ENCODE measurements at places on chromosomes 11 and 22.

GRCh38 chr11:15640318-15640717, 525.6 kb downstream of the INSC start:
- DNase-seq, result no peak

DNA sequence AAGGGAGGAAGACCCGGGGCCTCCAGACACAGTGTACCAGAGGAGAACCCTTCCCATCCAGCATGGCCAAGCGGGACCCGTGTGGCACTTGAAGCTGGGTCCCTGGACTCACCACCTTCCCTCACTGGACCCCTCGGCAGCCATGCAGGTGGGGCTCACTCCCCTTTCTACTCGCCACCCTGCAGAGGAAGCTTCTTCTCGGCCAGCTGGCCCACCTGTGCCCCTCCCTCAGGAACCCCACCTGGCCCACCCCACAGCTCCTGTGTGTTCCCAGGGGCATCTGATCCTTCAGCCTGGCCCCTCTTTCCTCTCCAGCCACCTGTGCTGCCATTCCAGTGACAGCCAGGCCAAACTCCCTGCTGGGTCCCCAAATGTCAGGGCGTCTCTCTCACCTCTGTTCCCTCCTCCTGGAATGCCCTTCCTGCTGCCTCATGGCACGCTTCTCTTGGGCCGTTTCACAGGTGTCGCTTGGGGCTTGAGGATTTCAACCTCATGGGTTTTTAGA, 38.0 kb downstream of the IGF2 start:
- DNase-seq, result no peak

- DNase-seq, result no peak
Measured at GRCh38 chr11:124717786-124718651, 21.7 kb upstream of the NRGN start.

DNA sequence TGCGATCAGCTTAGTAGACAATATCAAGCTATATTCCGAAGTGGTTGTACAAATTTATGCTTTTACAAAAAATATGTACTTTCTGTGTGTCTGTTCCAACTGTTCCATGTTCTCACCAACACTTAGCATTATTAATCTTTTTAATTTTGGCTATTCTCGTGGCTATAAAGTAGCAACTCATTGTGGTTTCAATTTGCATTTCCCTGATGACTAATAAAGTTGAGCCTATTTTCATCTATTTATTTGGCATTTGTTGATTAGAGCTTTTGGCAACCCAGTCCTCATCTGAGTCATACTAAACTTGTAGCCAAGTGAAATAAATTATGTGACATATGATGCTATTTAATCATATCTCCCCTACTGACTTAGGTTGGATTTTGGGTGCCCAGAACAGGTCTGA, 115.9 kb downstream of the FBXO7 start:
- no peak for DNase-seq

GRCh38 chr22:47236718-47237117, 474.3 kb downstream of the TBC1D22A start:
- no peak for DNase-seq

GRCh38 chr22:42289671-42290541, 19.5 kb upstream of the TCF20 start:
- DNase-seq, result no peak

- DNase-seq, result no peak
Measured at GRCh38 chr22:41779929-41780505, 20.5 kb upstream of the CCDC134 start.

- DNase-seq, result peak; percentile 43
Measured at GRCh38 chr11:9663699-9664275, at the start of gene SWAP70. SWAP70 (plus strand) TSS chr11:9664077; CDS start chr11:9664180, 103 bp downstream.

GRCh38 chr11:32434356-32435151, 785 bp downstream of the WT1 start:
- no peak for DNase-seq

GRCh38 chr11:17401316-17401715, 12.9 kb upstream of the KCNJ11 start:
- no peak for DNase-seq

GRCh38 chr22:48943567-48944432, 883.9 kb downstream of the BRD1 start:
- no peak for DNase-seq

GRCh38 chr22:44263547-44263946, 49.2 kb downstream of the SHISAL1 start:
- DNase-seq, result no peak

GRCh38 chr11:128604723-128605122, 17.4 kb upstream of the ETS1 start:
- DNase-seq, result no peak
